Stimulated activated CD4-positive, alpha-beta T cell treated with anti-CD3 and anti-CD28 coated beads, TNF-alpha, amount 100 ng/mL, for 24 hours (primary cell): ENCODE measurements at places on chromosomes 16 and 17.

- no peak for DNase-seq
Measured at GRCh38 chr16:79658301-79659033, 57.9 kb upstream of the MAF start.

DNA sequence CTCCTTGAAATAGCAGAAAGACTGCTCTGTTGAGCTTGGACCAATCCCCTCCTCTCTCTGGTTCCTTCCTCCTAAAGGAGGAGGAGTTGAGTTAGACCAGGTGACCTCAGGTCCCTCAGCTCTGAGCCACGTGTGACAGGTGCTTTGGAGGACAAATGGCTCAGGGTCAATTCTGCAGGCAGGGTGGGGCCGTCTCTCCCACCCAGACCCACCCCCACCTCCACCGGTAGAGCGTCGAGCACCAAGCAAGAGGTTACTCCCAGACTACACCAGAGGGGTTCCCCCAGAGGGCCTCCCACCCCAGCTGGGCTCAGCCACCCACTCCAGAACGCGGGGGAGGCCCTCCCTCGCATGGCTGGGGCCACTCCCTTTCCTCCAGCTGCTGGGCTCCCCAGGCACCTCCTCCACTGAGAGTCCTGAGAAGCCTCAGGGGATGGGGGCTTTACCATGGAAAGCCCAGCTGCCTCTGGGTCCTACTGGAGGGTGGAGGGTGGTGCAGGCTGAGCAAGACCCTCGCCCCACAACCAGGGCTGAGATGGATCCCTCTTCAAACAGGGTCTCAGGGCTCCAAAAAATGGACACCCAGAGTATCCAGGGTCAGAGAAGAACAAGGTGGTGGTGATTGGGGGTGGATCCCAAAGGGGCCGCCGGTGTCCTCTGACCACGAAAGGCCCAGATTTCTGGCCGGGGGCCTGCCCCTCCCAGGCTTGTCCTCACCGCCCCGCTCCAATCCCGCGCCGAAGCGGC lies 7.6 kb downstream of the MYO1C start:
- no peak for DNase-seq

GRCh38 chr16:27408602-27409031 lies 6.6 kb downstream of the IL21R start:
- DNase-seq: no peak

- DNase-seq: peak; percentile 67
Measured at GRCh38 chr16:48101069-48101674, 54.6 kb downstream of the ABCC12 start.

DNA sequence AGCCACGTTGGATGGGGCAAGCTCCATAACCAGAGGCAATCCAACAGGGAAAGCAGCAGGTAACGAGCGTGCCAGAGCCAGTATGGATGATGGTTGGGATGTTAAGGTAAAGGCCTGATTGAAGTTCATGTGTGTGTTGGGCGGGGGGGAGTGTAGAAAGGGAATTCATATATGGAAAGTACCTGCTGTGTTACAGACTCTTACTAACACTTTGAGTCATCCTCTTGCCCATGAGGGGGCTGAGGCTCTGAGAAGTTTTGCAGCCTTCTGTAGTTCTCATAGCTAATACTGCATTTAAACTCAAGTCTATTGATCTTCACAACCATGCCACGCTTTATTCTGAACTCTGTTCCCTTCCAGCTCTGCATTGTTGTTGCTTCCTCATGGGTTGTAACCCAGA lies 28.5 kb downstream of the SYCE1L start:
- DNase-seq: no peak
